GM12891 (cell line): ENCODE measurements at places on chromosomes 1 and 21.

DNA sequence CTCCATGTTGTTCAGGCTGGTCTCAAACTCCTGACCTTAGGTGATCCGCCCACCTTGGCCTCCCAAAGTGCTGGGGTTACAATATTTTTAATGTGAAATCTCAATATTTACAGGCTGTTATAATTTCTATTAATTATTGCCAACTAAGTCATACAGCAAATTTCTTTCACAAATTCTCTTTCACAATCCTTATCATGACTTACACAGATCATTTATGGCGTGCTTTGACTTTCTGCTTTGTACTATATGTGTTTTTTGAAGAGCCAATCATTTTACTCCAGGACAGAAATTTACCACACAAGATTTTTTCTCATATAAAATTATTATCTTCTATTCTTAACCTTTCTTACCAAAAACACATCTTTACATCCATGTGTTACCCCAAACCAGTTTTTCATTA lies 1729.9 kb downstream of the NCAM2 start:
- no peak for DNase-seq

GRCh38 chr1:68291688-68292384 lies 59.5 kb upstream of the WLS start:
- DNase-seq: no peak

DNA sequence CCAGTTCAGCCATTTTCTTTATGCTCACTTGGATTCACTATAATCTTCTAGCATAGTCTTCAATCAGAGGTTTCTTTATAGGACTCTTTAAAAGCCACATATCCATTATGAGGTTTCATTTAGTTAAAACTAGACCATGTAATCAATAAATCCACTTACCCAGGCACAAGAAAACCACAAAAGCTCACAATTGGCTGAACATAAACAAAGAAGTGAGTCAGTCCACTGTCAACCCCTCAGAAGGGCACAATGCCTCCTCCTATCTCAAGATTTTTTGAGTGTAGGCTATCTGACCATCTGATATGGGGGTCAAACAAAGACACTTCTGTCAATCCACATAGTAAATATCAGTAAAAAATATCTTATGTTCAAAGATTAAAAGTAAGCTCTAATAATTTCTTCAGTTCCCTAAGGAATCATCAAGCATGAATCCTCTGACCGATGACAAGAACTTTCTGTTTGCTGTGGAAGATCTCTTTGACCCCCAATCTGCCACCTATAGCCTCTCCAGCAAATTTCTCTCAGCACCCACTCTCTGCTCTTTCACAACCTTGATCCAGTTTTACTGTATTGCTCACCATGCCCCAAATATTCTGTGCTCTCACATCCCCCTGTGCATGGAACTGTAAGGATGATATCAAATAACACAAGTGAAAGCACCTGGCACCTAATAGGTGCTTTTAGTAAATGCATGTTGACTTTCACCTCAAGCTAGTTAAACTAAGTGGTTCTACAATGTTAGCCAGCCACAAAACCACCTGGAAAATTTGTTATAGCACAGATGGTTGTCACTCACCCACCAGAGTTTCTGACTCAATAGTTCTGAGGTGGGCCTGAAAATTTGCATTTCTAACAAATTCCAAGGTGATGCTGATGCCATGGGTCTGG lies 16.7 kb downstream of the RAB3B start:
- no peak for DNase-seq

GRCh38 chr1:17207046-17207445 lies 2.1 kb downstream of the PADI1 start:
- no peak for DNase-seq

- no peak for DNase-seq
These were observed 125.0 kb upstream of the DMRTA2 start for GRCh38 chr1:50548243-50548642.

DNA sequence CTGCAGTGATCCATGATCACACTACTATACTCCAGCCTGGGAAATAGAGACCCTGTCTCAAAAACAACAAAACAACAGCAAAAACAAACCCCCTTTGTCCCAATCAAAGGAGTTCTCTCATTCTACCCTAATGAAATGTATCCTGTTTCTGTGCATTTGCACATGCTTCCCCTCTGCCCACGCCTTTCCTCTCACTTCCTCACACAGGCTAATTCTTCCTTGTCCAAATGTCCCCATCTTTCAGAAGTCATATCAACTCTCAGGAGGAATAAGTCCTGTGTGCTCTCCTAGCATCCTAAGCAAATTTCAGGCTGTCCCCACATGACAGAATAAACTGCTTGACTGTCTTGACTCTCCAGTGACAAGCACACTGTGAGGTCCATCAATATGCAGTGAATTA lies 8.1 kb upstream of the ATP1B1 start:
- DNase-seq: no peak

- DNase-seq: no peak
These were observed 98.9 kb downstream of the MRPL39 start for GRCh38 chr21:25508364-25508763.

- DNase-seq: no peak
These were observed 36.7 kb downstream of the DNASE2B start for GRCh38 chr1:84434801-84435549.

DNA sequence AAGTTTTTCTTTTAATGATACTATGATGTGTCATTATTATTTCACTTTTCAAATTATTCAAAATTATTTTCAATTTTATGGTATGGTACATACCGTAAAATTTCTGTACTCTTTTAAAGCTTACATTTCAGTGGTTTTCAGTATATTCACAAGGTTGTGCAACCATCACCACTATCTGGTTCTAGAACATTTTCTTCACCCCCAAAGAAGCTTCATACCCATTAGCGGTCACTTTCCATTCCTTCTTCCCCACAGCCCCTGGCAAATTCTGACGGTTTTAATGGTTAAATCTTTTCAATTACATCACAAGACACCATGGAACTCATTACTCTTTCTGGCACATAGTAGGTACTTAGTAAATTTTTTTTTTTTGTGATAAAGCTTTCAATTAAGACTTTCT lies 22.8 kb upstream of the ATP5PO start:
- no peak for DNase-seq

DNA sequence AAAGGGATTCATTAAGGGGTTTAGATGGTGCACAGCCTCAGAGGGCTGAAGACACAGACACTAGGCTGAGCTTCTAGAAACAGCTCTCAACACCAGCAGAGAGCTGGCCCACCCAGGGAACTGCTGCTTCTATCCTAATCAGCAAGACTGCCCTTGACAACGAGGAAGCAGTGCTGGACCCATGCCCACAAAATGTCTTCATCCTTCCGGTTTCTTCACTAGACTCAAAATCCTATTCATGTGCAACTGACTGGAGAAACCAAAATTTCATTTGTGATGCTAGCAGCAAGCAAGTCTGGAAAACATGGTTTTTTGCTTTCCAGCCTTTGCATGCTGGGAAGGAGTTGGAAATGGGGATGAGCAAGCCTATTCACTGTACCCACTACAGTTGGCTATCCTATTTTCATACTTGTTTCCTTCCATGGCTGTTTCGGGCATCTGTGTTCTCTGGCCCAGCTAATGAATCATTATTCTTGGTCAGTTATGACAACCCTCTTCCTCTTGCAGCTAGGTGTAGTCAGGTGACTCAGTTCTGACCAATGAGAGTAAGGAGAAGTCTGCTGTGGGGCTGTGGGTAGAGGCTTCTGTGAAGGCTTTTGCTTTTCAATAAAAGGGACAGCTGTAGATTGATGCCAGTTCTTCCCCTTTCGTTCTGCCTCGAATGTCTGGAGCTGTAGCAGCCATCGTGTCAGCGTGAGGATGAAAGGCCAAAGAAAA lies 14.6 kb upstream of the TMEM61 start:
- no peak for DNase-seq

DNA sequence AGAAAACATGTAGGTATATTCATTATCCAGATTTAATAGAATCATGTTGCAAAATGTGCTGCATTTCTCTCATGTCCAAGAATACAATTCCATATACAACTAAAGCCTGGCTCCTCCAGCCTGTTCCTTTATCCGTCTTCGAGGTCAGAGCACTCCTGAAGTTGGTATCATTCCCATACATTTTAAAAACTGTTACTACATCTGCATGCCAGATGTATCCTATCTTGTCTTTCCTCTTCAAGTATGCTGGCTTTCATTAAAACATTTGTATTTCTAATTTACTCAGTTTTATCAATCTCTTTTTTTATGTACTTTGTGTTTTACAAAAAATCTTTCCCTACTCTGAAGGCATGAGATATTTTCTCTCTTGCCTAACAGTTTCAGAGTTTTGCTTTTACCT lies 536.6 kb upstream of the USP24 start:
- DNase-seq: no peak

- DNase-seq: no peak
These were observed 102.7 kb downstream of the HMGB4 start for GRCh38 chr1:33966346-33967141.

- no peak for DNase-seq
These were observed 81.1 kb upstream of the BTG3 start for GRCh38 chr21:17693801-17694200.

DNA sequence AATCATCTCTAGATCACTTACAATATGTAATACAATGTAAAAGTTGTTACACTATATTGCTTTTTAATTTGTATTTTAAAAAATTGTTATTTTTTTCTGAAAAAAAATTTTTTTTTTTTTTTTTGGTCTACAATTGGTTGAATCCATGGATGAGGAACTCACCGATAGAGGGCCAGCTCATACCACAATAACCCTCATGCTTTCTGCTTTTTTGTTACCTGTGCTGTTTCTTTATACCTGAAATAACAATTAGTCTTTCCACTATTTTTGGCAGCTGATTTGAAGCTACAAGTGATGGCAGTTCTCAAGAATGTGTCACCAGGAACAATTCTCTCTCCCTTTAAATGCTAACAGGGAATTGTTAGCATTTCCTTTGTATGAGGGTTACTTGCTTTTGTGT lies 12.0 kb downstream of the SMG7 start:
- no peak for DNase-seq

DNA sequence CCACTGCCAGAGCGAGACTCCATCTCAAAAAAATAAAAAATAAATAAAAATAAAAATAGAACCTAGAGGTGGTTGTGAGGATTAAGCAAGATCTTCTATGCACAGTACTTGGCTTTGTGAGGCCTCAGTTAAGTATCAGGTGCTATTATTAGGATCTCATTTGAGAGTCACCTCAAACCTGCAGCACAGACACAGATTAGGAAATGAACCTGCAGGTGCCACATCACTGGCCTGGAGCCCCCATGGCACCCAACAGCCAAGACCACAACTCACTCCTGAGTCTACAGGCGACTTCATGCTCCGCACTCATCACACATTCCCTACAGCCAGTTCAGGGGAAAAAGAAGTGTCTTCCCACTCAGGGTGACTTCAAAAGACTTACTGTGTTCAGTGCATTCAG lies 176.8 kb downstream of the SLC45A1 start:
- no peak for DNase-seq

- DNase-seq: no peak
These were observed 817.7 kb upstream of the B3GALT2 start for GRCh38 chr1:194004146-194004545.

- DNase-seq: no peak
These were observed 199.4 kb upstream of the EDN2 start for GRCh38 chr1:41683681-41684500.

GRCh38 chr1:36986241-36986985 lies 47.9 kb downstream of the GRIK3 start:
- DNase-seq: no peak

GRCh38 chr21:45478115-45478801 lies 64.0 kb downstream of the SLC19A1 start:
- peak; percentile 83 for DNase-seq

- no peak for DNase-seq
These were observed 26.1 kb downstream of the ATP5PF start for GRCh38 chr21:25708467-25709065.

DNA sequence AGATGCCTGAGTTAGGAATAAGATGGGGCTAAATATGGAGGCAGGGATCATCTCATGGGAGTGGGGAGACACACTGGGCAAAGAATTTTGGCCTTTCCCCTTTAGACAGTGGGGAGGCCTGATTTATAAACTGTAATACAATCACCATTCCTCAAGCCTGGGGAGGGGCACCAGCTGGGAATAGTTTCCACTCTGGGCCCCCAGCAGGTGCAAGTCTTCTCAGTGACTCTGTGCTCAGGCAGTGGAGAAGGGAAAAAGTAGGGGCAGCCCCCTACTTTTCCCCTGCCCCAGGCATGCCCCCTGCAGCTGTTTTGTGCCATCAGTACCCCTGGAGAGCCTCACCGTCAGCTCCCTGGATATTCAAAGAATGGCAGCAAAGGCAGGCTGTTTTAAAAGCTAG lies 19.1 kb downstream of the COA7 start:
- no peak for DNase-seq

GRCh38 chr1:85121744-85122143 lies 73.4 kb upstream of the MCOLN3 start:
- DNase-seq: no peak

DNA sequence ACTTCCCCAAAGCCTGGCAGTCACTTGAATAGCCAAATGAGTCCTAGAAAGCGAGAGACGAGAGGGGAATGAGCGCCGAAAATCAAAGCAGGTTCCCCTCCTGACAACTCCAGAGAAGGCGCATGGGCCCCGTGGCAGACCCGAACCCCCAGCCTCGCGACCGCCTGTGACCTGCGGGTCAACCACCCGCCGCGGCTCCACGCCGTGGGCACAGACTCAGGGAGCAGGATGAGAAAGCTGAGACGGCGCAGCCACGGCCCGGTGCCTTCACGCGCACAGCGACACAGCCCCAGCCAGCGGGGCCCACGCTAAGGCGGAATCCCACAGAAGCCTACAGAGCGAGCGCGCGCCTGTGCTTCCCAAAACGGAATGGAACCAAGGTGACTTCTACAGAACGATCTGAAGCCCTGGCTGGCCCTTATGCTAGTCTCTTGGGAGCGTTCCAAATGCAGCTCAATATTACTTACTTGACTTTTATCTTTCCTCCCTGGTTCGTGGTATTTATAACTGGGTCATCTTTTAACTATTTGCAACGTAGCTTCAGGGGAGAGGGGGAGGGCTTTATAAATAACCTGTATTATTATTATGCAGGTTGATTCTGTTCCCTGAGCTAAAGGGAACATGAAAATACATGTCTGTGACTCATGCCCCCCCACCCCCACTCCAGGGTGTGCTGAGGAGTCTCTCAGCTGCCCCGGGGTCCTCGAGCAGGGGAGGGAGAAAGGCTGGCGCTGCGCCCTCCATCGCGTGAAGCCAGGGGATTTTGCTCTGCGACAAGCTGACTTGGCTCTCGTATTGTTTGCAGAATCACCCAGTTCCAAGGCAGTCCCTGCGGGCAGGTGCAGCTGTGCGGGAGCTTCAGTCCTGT lies 1.7 kb downstream of the TSPEAR start:
- no peak for DNase-seq

DNA sequence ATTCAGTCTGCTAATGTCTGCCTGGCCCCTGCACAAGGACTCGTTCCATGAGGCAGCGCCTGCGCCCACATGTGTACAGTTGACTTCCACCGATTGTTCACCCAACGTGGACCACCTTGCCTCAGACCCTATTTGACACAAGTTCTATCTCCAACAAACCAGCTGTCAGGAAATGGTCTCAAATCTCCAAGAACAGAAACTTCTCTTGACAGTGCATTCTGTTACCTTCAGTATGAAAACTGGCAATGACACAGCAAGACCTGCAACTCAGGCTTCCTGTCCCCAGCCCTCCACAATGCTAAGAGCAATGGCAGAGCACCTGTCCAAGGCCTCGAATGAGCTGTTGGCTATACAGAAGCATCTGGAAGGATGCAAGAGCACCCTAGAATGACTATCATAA lies 102.3 kb upstream of the CLDN14 start:
- no peak for DNase-seq
